ENCODE measurements at places on chromosomes 1 and 21. TPM values are rescaled to one million over a fixed set of nuclear protein-coding genes. Genes with fewer than 3 reads are reported as not detected.
A peak's percentile ranks its signal among the peaks of the same experiment; 100 is the strongest.

DNA sequence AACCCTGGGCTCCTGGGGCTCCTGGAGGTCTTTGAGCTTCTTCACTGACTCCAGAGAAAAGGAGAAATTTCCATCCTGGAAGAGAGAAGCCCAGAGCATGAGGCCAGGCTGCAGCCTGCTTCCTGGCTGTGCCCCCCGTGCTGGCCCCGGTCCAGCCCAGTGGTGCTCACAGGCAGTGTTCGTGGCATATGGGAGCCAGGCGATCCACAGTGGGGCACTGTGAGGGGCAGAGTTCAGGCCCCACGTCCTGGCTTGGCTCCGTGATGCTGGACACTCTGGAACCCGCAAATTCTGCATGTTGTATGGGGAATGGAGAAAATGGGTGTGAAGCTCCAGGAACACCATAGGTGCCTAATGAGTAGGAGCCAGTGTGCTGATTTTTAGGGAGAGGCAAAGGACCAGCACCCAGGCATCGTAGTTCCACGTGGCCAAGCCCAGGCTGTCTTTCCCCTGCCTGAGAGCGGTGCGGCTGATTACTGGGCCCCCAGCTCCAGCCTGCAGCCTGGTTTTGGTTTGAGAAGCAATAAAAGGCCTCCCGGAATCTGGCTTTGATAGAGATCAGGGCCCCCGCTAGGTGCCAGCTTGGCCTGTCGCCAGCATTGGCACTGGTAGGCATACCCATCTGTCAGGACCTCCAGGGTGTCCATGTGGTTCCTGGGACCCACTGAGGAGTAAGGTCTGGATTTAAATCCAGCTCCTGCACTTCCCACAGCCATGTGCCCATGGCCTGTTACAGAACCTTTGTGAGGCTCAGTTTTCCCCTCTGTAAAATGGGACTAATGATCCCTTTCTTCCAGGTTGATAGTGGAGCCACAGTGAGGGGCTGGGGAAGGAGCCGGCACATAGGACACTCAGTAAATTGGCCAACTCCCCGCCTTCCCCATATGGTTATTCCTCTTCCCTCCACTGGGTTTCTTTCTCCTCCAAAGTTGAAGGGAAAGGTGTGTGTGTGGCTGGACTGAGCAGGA, 725 bp downstream of the GUCA2A start:
- DNase-seq, result no peak
- H3K4me1 ChIP-seq, result no peaks in the 10 kb centered on the region
- no peak overlapping the region for H3K27ac ChIP-seq
- H3K4me3 ChIP-seq, result no peak overlapping the region
- H3K36me3 ChIP-seq, result no peaks in the 10 kb centered on the region

DNA sequence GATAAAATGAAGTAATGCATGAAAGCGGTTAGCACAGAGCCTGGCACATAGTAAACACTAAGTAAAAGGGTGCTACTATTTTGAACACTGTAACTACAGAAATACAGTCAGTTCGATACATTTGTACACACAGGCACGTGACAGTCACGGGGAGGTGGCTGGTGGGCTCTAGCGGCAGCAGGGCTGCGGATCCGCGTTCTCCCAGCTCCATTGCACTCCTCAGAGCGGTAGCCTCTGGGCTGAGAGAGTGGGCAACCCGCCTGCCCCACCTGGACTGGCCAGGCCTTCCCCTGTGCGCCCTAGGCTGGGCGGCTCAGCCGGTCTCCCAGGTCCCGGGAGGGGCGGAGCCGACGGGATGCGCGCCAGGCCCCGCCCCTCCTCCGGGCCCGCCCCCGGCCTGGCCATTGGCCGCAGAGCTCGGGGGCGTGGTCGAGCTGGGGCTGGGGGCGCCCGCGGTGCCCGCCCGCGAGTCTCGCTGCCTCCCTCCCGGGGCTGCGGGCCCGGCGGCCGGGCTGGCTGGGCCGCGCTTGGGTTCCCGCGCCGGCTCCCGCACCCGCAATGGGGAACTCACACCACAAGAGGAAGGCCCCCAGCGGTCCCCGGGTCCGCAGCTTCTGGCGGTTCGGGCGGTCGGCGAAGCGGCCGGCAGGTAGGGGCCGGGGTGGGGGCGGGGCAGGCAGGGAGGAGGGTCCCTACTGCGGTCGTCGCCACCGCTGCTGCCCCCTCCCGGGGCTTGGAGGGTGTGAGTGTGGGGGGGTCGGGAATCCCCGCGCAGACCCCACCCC, 51.2 kb upstream of the SYNC start:
- H3K27ac ChIP-seq, result no peak overlapping the region
- no peaks in the 10 kb centered on the region for H3K36me3 ChIP-seq
- peak overlapping the region; percentile 74 for H3K4me3 ChIP-seq
- H3K4me1 ChIP-seq, result no peaks in the 10 kb centered on the region
- peak; percentile 78 for DNase-seq

DNA sequence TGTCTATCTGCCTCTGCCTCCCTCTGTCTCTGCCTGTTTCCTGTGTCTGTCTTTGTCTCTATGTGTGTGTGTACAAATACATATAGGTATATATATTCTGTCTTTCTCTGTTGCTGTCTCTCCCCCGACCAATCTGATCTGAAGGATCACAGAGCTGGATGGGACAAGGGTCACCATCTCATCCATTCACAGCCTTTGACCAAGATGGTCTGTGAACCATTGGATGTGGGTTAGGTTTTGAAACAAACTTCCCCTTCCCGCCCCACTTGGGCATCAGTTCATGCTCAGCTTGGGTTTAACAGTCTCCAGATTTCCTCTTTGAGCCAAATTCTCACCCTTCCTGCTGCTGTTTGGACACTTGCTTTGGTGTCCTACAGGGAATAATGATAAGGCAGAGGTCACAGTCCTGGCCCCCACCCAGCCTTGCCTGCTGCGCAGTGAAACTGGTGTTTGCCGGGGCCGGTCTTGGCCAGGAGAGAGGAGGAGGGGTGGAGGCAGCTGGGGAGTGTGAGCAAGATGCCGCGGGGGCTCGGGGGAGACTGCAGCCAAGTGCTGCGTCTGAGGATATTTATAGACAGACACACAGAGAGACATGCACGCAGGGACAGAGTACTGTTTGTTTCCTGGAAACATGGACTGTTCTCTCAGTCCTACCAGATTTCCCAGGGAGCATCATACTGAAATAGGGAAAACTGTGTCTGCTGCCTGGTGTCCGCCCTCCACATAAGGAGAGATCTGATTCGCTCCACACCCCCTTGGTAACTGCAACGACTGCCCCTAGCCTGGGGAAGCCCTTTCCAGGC, 27.0 kb upstream of the BTG2 start:
- H3K36me3 ChIP-seq, result no peaks in the 10 kb centered on the region
- H3K27me3 ChIP-seq, result no peaks in the 10 kb centered on the region
- H3K4me1 ChIP-seq, result peaks cover 11% of the 10 kb centered on the region
- peak overlapping the region; percentile 31 for H3K27ac ChIP-seq

DNA sequence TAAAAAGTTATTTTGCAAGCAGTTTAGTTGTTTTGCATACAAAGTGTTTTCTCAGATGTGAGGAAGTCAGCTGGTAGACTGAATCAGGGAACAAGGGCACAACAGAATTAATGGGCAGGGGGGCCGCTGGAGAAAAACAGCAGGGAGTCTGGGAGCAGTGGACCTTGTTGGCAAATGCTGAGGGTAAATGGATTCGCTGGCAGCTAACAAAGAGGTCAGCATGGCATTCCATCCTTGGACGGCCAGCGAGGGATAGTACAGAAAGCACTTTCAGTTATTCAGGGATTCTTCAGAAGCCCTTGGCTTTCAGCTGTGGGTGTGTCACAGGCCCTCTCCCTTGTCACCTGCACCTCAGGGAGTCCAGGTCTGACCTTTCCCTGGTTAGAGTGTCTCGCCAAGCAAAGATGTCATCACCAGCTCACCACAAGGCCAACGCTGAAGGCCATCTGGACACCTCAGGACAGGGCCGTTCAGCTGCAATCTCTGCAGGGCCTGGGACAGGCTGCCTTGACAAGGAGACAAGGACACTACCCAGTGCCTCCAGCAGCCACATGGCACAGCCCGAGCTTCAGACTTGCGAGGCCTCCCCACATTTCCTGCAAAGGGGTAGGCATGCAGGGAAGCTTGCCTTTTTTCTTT, 90.4 kb downstream of the KCNN3 start:
- H3K27me3 ChIP-seq, result peaks cover 12% of the 10 kb centered on the region
- H3K27ac ChIP-seq, result no peak overlapping the region
- H3K4me1 ChIP-seq, result no peaks in the 10 kb centered on the region
- no peak overlapping the region for H3K4me3 ChIP-seq
- no peak for DNase-seq

DNA sequence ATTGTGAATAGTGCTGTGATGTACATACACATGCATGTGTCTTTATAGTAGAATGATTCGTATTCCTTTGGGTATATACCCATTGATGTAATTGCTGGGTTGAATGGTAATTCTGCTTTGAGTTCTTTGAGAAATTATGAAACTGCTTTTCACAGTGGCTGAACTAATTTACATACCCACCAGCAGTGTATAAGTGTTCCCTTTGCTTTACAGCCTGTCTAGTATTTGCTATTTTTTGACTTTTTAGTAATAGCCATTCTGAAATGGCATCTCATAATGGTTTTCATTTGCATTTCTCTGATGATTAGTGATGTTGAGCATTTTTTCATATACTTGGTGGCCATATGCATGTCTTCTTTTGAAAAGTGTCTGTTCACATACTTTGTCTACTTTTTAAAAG, 54.5 kb upstream of the FAM78B start:
- H3K4me3 ChIP-seq, result no peak overlapping the region
- no peak overlapping the region for H3K27ac ChIP-seq
- H3K27me3 ChIP-seq, result no peaks in the 10 kb centered on the region
- no peak for DNase-seq
- H3K36me3 ChIP-seq, result no peaks in the 10 kb centered on the region

GRCh38 chr1:27366411-27367159, at the start of gene MAP3K6:
Gene MAP3K6, minus strand, starts transcription at chr1:27366961. Its CDS starts 364 bp downstream, at chr1:27366597.
- peak; percentile 94 for DNase-seq
- H3K4me3 ChIP-seq, result peak within 1 kb of the TSS; percentile 77
- peaks cover 15% of the 10 kb centered on the region for H3K4me1 ChIP-seq
- H3K36me3 ChIP-seq, result peaks cover 5% of the 10 kb centered on the region
- peak within 1 kb of the TSS; percentile 97 for H3K27ac ChIP-seq

DNA sequence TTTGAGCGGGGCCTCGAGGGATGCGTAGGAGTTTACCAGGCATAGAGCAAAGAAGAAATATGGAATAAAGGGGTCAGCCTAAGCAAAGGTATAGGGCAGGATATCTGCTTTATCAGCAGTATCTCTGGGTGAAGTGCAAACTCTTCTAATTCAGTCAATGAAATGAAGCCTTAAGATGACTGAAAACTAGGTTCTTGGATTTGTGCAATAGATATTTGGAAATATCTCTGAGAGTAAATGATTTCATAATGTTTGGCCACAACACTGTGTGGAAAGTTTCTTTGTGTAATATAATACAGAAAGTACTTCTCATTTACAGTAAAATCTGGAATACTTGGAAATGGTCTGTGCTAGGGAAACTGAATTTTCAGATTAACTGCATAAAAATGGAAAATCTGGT, 26.1 kb downstream of the KCNJ15 start:
- H3K27ac ChIP-seq, result peak overlapping the region; percentile 38
- H3K36me3 ChIP-seq, result no peaks in the 10 kb centered on the region
- peaks cover 29% of the 10 kb centered on the region for H3K4me1 ChIP-seq
- H3K27me3 ChIP-seq, result no peaks in the 10 kb centered on the region
- H3K4me3 ChIP-seq, result no peak overlapping the region
- peak; percentile 70 for DNase-seq

GRCh38 chr1:51236531-51237350, 668 bp downstream of the RNF11 start:
- H3K36me3 ChIP-seq, result no peaks in the 10 kb centered on the region
- peak overlapping the region; percentile 83 for H3K27ac ChIP-seq
- peak; percentile 65 for DNase-seq
- peaks cover 20% of the 10 kb centered on the region for H3K4me1 ChIP-seq
- H3K27me3 ChIP-seq, result no peaks in the 10 kb centered on the region
- peak overlapping the region; percentile 82 for H3K4me3 ChIP-seq

- H3K27ac ChIP-seq, result no peak overlapping the region
- peaks cover 7% of the 10 kb centered on the region for H3K36me3 ChIP-seq
- peak; percentile 34 for DNase-seq
- H3K4me3 ChIP-seq, result no peak overlapping the region
- H3K27me3 ChIP-seq, result no peaks in the 10 kb centered on the region
- H3K4me1 ChIP-seq, result peaks cover 15% of the 10 kb centered on the region
Measured at GRCh38 chr1:35544976-35545375, 12.2 kb downstream of the KIAA0319L start.

GRCh38 chr1:221761354-221762002, 19.6 kb upstream of the DUSP10 start:
- no peaks in the 10 kb centered on the region for H3K36me3 ChIP-seq
- no peak for DNase-seq
- no peaks in the 10 kb centered on the region for H3K27me3 ChIP-seq

DNA sequence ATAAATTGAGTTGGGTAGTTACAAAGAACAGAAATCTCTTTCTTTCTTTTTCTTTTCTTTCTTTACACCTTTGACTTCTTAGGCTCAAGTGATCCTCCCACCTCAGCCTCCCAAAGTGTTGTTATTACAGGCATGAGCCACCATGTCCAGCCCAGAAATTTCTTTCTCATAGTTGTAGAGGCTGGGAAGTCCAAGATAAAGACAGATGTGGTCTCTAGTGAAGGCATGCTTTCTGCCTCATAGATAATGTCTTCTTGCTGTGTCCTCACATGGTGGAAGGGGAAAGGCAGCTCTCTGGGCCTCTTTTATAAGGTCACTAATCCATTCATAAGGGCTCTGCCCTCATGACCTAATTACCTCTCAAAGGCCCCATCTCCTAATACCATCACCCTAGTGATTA, 64.0 kb upstream of the DNAJC6 start:
- H3K27me3 ChIP-seq, result no peaks in the 10 kb centered on the region
- H3K4me3 ChIP-seq, result no peak overlapping the region
- DNase-seq, result no peak
- no peak overlapping the region for H3K27ac ChIP-seq
- no peaks in the 10 kb centered on the region for H3K36me3 ChIP-seq

DNA sequence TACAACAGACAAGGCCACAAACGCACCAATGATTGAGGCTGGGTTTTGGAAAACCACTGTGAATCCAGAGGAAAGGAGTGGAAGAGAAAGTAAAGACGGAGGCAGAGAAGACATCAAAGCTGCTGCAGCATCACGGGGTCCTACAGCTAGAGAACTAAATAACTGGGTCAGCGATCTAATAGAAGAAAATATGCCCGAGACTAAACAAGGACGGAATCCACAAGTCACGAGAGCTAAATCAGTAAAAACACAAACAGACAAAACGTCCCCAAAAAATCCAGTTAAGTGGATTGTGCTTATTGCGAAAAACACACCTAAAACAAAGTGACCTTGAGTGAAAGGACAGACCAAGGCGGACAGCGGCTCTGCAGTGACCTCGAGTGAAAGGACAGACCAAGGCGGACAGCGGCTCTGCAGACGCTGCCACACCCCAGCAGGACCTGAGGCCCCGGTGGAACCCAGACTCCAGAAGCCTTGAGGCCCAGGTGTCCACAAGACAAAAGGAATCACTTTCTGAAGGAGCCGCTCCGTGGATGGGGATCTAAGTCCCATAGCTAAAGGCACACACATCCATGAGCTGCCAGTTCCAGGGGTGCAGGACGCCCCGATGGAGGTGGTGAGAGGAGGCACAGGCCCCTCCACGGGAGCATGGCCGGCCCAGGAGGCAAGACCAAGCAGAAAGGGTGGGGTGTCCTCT, 6.0 kb downstream of the FTCD start:
- H3K27me3 ChIP-seq, result no peaks in the 10 kb centered on the region
- H3K27ac ChIP-seq, result no peak overlapping the region
- no peaks in the 10 kb centered on the region for H3K36me3 ChIP-seq

PTGS2 gene
- polyA plus RNA-seq, result 50.4 TPM

PTAFR gene
- polyA plus RNA-seq, result not detected

HTR1D gene
- polyA plus RNA-seq, result not detected

SHISAL2A gene
- polyA plus RNA-seq, result not detected

LIN28A gene
- 0.14 TPM for polyA plus RNA-seq

ADAMTS5 gene
- 6.5 TPM for polyA plus RNA-seq

GBP6 gene
- not detected for polyA plus RNA-seq

TMEM9 gene
- polyA plus RNA-seq, result 70.3 TPM
